Stimulated activated CD8-positive, alpha-beta memory T cell treated with anti-CD3 and anti-CD28 coated beads, Interleukin-4, amount 100 ng/mL, for 4 hours (primary cell): ENCODE measurements at places on chromosomes 11 and 22.

DNA sequence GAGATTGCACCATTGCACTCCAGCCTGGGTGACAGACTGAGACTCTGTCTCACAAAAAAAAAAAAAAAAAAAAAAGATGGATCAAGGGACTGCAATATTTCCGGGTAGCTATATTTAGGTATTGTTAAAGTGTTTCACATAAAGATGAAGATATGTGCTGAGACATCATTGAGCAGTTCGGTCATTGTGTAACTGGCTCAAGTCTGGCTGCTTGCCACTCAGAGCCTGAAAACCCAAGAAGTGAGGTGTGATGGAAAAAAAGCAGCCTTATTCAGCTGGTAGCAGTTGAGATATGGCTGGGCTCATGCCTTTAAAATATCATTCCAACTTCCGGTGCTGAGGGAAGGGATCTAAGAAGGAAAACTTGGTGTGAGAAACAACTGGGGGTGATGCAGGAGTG lies 46.9 kb downstream of the LUZP2 start:
- no peak for DNase-seq

GRCh38 chr22:36395915-36396314 lies 8.1 kb upstream of the MYH9 start:
- DNase-seq = no peak

- DNase-seq = no peak
Observed at GRCh38 chr11:125071846-125072217, 8.7 kb downstream of the SLC37A2 start.

- DNase-seq = no peak
Observed at GRCh38 chr22:38491707-38492348, 14.3 kb downstream of the DDX17 start.

- no peak for DNase-seq
Observed at GRCh38 chr11:96736601-96737000, 346.8 kb downstream of the JRKL start.

DNA sequence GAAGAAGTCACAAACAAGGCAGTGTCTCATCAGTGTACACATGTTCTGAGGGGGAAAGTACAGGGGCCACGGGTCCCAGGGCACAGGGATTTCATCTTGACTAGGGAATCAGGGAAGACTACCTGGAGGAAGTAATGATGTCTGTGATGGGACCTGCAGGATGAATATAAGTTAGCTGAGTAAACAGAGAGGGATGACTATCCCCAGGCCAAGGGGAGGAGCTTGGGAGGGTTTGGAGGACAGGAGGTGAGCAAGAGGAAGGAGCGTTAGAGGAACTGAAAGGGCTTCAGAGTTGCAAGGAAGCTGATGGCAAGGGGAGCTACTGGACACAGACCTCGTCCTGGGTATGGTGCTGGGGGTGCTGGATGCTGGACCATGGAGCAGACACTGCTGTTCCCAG lies 56.4 kb downstream of the TRAF6 start:
- DNase-seq = no peak

GRCh38 chr11:131370901-131371790 lies 731 bp downstream of the NTM start:
- DNase-seq = no peak

- DNase-seq = no peak
Observed at GRCh38 chr22:38802671-38803121, 8.8 kb upstream of the DNAL4 start.

- DNase-seq = no peak
Observed at GRCh38 chr22:19108807-19109197, 13.4 kb downstream of the DGCR2 start.

GRCh38 chr11:86728562-86728961 lies 56.1 kb upstream of the ME3 start:
- DNase-seq = no peak

DNA sequence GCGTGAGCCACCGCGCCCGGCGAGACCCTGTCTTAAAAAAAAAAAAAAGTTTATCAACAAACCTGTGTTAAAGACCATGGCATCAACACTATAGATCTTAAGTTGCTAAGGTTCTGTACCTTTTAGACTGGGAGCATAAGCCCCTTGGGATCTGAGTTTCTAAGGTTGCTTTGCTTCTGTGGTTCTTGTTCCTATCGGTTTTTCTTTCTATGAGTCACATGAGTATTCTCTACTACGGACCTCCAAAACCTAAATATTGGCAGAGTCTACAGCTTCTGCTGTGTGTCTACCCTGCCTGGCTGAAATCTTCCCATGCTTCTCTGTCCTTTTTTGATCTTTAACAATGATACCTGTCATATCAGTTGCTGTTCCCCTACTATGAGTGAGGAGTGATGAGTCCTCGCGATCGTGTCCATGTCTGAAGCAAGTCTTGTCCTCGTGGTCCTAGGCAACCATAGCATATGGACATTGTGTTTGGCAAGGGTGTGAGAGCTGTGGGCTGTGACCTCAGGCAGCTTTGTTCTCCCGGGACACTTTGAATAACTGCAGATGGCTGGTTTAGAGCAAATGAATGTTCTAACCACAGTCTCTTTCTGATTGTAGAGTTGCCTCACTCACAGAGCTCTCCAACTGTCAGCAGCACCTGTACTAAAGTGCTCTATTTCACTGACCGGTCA lies 9.0 kb upstream of the DLAT start:
- no peak for DNase-seq

DNA sequence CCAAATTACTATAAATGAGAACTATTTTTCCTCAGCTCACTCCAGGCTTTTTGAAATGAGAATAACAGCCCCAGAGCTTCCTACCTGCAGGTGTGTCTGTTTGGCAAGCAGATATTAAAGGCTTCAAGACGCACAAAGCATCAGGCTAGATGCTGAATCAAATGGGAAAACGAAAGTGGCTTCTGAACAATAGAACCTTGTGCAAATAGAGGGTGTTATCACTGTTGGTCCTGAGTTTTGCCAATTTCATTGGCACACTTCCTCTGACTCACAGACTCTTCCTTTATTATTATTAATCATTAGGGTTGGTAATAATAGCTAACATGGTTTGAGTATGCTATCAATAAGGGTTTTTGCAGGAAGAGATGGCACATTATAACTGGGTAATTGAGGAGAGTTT lies 13.4 kb downstream of the SYT13 start:
- DNase-seq = no peak

GRCh38 chr11:62295504-62295903 lies 3.4 kb downstream of the SCGB1D4 start:
- no peak for DNase-seq

- DNase-seq = no peak
Observed at GRCh38 chr11:12239396-12239795, 129.0 kb downstream of the MICAL2 start.

DNA sequence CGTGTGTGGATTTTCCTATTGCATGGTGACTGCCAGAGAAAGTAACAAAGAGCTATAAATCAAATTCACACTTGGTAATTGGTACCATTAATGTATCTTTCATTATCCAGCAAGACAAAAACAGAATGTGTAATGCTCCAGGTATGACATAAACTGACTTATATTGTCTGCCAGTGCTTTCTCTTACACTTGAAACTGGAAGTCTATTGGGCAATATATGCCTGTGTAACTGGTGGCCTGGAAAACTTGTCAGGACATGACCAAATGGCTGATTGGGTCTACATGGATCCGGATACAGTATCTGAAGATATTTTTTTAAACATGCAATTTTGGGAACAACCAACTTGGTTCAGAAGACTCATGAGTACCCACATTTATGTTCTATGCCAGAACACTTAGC lies 174.6 kb upstream of the ARHGAP42 start:
- DNase-seq = no peak

- DNase-seq = no peak
Observed at GRCh38 chr11:41119484-41119883, 340.0 kb downstream of the LRRC4C start.

GRCh38 chr11:81470446-81470845 lies 1263.2 kb downstream of the FAM181B start:
- DNase-seq = no peak

DNA sequence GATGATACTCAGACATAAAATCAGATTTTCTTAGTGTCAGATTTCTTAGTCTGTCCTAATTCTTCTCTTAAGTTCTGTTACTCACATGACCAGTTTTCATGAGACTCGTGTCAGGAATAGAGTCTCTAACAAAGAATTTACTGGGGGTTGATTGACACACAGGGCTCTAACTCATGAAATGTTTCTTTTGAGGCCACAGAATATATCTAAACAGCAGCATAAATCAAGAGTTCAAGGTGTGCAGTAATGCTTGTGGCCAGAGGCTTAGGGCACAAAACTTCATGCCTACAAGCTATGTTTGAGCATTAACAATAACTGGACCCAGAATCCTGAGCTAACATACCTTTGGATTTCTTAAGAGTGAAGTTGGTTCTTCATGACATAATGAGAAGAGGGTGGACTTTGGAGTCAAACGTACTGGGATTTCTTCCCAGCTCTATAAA lies 237.2 kb downstream of the DDX10 start:
- no peak for DNase-seq

- DNase-seq = no peak
Observed at GRCh38 chr11:117859488-117860112, 16.9 kb downstream of the FXYD6 start.

GRCh38 chr22:43923191-43923590 lies 414 bp upstream of the PNPLA3 start:
- DNase-seq = no peak

GRCh38 chr11:4645974-4646373 lies 2.2 kb downstream of the OR51E1 start:
- no peak for DNase-seq

- DNase-seq = no peak
Observed at GRCh38 chr11:31598454-31598853, 88.9 kb downstream of the ELP4 start.

- no peak for DNase-seq
Observed at GRCh38 chr11:25844811-25845210, 487.1 kb upstream of the ANO3 start.

GRCh38 chr22:38201711-38202436 lies at the start of gene MAFF:
MAFF (plus strand) TSS chr22:38201994; CDS start chr22:38213854, 11,860 bp downstream.
- peak; percentile 89 for DNase-seq

- DNase-seq = no peak
Observed at GRCh38 chr11:64356498-64357411, 2.2 kb upstream of the RPS6KA4 start.

- no peak for DNase-seq
Observed at GRCh38 chr22:31872209-31872608, 72.1 kb upstream of the YWHAH start.

GRCh38 chr22:20750461-20751184 lies 23.3 kb upstream of the SERPIND1 start:
- DNase-seq = no peak

GRCh38 chr11:33531743-33532181 lies 168.9 kb downstream of the C11orf91 start:
- no peak for DNase-seq

DNA sequence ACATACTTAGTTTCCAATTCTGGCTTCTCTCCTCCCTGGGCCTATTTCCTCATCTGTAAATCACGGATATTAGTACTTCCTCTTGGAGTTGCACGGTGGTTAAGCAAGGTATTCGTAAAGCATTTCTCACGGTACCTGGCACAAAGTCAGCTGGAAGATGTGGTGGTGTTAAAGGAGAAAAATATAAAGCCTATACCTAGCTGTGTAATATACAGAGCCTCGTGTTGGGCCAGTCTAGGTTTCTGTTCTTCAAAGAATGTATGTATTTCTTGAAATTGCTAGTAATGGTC lies 47.2 kb downstream of the DBX1 start:
- DNase-seq = no peak

DNA sequence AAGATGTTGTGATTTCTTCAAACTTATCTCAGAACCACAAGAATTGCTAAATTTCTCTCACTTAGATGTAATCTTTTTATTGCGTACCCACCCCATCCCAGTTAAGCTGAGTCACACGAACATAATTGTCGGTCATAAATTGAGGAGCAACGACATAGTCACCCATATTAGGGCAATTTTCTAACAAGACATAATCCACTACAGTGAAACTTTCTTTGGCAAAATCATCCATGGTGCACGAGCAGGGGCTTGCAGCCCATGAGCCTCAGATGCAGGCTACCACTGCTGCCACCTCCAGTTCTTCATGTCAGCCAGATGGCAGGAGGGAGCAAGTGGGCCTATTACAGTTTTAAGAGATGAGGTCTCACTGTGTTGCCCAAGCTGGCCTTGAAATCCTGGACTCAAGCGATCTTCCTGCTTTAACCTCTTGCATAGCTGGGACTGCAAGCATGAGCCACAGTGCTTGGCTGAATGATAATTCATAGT lies 70.3 kb upstream of the GRK2 start:
- no peak for DNase-seq

DNA sequence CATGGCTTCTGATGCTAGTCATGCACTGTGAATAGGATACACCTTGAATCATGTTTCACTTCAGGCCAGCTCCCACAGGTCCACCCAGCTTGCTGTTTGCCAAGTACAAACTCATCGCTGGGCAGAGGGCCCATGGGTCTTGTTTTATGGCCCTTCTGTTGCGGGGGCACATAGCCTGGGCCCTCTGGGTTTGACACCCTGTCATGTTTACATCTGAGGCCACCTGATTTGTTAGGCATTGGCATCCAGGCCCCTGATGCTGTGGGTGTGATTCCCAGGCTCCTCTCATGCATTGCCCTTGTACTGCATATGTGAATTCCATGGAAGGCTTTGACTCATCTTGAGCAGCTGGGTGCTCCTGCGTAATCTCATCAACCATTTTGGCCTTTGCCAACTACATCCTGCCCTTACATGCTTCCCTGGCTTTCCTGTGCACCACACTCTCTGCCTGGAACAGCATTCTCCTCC lies 32.6 kb downstream of the PPFIBP2 start:
- DNase-seq = no peak

DNA sequence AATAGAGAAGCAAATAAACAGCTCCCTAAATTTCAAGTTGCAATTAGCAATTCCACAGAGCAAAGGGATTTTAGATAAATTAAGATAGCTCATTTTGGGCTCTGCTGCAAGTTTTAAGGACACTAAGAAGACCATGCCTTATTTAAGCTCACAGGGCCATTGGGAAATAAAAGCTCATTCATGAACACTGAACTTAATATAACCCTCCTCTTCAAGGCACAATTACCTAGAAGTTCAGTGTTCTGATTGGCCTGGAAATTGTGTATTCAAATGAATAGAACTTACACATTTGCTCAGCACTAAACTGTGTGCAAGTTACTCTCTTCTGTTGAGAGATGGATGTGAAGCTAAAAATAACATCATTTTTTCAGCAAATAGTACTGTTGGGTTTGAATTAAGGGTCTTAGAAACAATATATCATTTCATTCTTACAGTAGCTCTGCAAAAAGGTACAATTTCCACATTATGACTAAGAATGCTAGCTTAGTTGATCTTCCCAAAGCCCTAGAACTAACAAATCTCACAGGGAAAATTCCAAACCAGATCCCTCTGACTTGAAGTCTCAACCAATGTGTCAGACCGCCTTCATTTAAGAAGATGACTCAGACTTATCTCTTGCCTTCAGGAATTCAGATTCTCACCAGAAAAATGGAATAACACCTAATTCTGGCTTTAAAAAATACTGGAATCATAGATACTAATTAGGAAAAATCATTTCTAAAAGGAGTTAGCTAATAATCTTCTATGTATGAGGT lies 87.4 kb upstream of the LRRC55 start:
- no peak for DNase-seq

DNA sequence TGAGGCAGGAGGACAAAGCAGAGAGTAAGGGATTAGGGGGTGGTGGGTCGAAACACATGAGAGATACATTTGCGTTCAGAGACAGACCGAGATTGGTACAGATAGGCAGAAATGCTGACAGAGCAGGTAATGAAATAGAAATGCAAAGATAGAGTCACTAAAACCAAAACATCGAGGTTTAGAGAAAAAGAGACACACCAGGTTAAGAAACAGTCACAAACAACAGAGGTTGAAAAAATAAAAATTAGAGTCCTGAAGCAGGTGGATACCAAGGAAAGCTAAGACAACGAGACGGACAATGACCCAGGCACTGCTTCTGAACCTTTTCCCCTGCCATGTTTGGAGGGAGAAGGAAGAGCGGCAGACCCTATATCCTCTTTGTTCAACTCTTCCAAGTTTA lies 1.2 kb upstream of the MAPK1 start:
- DNase-seq = no peak
